Ovary (tissue), 10 donors: ENCODE measurements at places on chromosomes 5 and 9. TPM values are rescaled to one million over a fixed set of nuclear protein-coding genes. Genes with fewer than 3 reads are reported as not detected.

GRCh38 chr5:153641183-153641688 lies 150.8 kb downstream of the GRIA1 start:
- H3K27me3 ChIP-seq: no peaks in the 10 kb centered on the region
- no peak for DNase-seq
- H3K27ac ChIP-seq: no peak overlapping the region
- no peak overlapping the region for H3K4me3 ChIP-seq
- H3K4me1 ChIP-seq: no peaks in the 10 kb centered on the region

GRCh38 chr5:141757402-141757801 lies 75.4 kb upstream of the ARAP3 start:
- no peaks in the 10 kb centered on the region for H3K36me3 ChIP-seq
- H3K27ac ChIP-seq: no peak overlapping the region
- no peaks in the 10 kb centered on the region for H3K4me1 ChIP-seq
- no peak overlapping the region for H3K4me3 ChIP-seq

DNA sequence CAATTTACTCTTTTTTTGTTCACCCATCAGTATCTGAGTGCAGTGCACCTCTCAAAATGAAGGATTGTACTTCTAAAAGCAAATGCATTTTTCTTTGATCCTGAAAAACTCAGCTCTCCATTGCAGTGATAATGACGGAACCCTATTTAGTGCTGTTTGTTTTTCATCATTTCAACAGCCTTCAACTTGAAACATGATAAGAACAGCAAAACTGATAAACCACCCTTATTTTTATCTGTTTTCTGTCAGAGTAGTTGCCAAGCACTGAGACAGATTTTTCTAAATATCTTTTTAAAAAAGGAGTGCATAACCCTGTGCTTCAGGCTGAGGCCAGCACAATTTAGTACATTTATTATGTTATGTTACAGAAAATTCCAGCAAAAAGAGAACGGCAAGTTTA lies 549.8 kb upstream of the DMAC1 start:
- peak overlapping the region; percentile 8 for H3K27ac ChIP-seq
- H3K27me3 ChIP-seq: no peaks in the 10 kb centered on the region
- H3K36me3 ChIP-seq: no peaks in the 10 kb centered on the region
- peaks cover 2% of the 10 kb centered on the region for H3K4me1 ChIP-seq
- no peak overlapping the region for H3K4me3 ChIP-seq

GRCh38 chr5:1445313-1445688 lies at the start of gene SLC6A3:
Gene SLC6A3 (minus strand): TSS chr5:1445440. CDS start chr5:1443197, 2,243 bp downstream.
- H3K36me3 ChIP-seq: no peaks in the 10 kb centered on the region
- DNase-seq: peak; percentile 31
- H3K4me3 ChIP-seq: no peak within 1 kb of the TSS
- H3K27ac ChIP-seq: no peak within 1 kb of the TSS
- no peaks in the 10 kb centered on the region for H3K4me1 ChIP-seq

GRCh38 chr9:114968671-114969070 lies 38.3 kb upstream of the TNFSF8 start:
- H3K4me3 ChIP-seq: no peak overlapping the region
- H3K27me3 ChIP-seq: no peaks in the 10 kb centered on the region
- no peaks in the 10 kb centered on the region for H3K36me3 ChIP-seq

- H3K4me3 ChIP-seq: no peak overlapping the region
- H3K4me1 ChIP-seq: no peaks in the 10 kb centered on the region
- no peak for DNase-seq
Measured at GRCh38 chr5:157189223-157189622, 8.6 kb downstream of the ITK start.

- DNase-seq: no peak
- no peaks in the 10 kb centered on the region for H3K36me3 ChIP-seq
- H3K4me3 ChIP-seq: no peak overlapping the region
- H3K27ac ChIP-seq: no peak overlapping the region
Measured at GRCh38 chr9:130149031-130149430, 23.2 kb upstream of the NCS1 start.

Gene SIT1
- total RNA-seq: 0.43 TPM
